ENCODE measurements at places on chromosomes 7 and 10. TPM values are rescaled to one million over a fixed set of nuclear protein-coding genes. Genes with fewer than 3 reads are reported as not detected.

GRCh38 chr7:100559127-100559526, 14.6 kb downstream of the SAP25 start:
- DNase-seq = no peak

DDX56 gene
- 83.4 TPM for total RNA-seq

OR2A1 gene
- not detected for total RNA-seq

CRYGN gene
- not detected for total RNA-seq

GRCh38 chr7:14691597-14692203, 210.9 kb downstream of the DGKB start:
- DNase-seq = no peak

CCDC172 gene
- total RNA-seq = not detected

PHKG1 gene
- total RNA-seq = 9.4 TPM

GRCh38 chr7:37429435-37429791, 19.3 kb downstream of the ELMO1 start:
- no peak for DNase-seq

ADAMTS14 gene
- total RNA-seq = 0.16 TPM

- no peak for DNase-seq
Measured at GRCh38 chr7:81500631-81501030, 269.2 kb downstream of the HGF start.

PIK3AP1 gene
- total RNA-seq = 0.87 TPM
